ENCODE measurements at places on chromosomes 2 and 18.

- no peak for DNase-seq
Observed at GRCh38 chr2:170711774-170712652, 3.1 kb upstream of the SP5 start.

DNA sequence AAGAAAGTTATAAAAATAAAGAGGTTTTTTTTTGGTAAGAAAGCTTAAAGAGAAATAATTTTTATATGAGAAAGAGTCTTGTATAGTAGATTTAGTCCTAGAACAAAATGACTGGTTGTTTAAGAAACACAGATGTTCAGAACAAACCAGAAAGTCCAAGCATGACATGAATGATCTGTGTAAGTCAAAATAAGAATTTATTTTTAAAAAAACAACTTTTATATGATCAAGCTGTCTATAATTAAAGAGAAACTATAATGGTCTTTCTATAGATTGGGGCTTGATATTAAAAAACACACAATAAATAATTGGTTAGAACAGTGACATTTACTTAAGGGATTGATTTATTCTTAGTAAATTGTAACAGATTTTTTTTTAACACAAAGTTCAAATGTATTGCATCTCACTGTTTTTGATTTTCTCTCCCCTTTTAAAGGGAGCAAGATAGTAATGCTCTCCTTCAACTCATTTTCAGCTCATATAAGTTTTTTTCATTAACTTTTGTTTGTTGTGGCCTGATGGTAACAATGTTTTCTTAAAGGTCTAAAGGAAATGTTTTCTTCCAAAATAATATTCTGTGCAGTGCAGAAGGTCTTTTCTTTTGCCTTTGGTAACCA, 1256.8 kb downstream of the LRP1B start:
- no peak for DNase-seq

- no peak for DNase-seq
Observed at GRCh38 chr2:101515477-101515876, 40.6 kb upstream of the RFX8 start.

- no peak for DNase-seq
Observed at GRCh38 chr18:63162271-63163014, 157.1 kb downstream of the BCL2 start.

GRCh38 chr2:43088143-43089073, 138.0 kb downstream of the ZFP36L2 start:
- no peak for DNase-seq

DNA sequence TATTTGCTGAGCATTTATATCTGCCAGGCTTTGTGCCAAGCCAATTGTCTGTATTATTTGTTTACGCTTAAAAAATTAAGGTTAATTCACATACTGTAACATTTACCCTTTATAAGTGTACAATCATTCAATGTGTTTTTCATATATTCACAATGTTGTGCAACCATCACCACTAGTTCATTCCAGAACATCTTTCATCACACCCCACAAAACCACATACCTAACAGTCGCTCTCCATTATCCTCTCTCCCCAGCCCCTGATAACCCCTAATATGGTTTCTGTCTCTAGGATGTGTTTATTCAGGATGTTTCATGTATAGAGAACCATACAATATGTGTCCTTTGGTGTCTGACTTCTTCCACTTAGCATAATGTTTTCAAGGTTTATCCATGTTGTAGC, 234.1 kb downstream of the INSIG2 start:
- DNase-seq: no peak

DNA sequence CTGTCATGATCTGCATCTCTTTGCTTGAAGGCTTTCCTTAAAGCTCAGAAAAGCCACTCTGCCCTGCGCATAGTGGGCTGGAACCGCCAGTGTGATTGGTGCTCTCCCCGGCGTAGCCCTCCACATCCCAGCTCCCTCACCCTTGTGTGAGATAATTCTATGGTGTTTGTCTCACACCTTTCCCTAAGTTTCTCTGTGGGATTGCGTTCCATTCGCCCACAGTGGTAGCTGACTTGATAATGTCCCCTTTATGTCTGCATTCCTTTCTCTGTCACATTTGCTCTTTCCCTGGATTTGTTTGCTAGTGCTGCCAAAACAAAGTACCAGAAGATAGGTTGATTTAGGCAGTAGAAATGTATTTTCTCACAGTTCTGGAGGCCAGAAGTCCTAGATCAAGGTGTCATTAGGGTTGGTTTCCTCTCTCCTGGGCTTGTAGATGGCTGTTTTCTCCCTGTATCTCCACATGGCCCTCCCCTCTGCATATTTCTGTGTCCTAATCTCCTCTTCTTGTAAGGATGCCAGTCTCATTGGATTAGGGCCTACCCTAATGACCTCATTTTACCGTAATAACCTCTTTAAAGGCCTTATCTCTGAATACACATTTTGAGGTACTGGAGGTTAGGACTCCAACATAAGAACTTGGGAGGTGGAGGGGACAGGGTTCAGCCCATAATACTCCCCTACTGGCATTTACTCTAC, 7.4 kb upstream of the TMEM87B start:
- DNase-seq: no peak

- DNase-seq: no peak
Observed at GRCh38 chr2:28648147-28648546, 103.5 kb upstream of the PPP1CB start.

GRCh38 chr2:231343006-231343710, 52.4 kb upstream of the B3GNT7 start:
- DNase-seq: no peak

DNA sequence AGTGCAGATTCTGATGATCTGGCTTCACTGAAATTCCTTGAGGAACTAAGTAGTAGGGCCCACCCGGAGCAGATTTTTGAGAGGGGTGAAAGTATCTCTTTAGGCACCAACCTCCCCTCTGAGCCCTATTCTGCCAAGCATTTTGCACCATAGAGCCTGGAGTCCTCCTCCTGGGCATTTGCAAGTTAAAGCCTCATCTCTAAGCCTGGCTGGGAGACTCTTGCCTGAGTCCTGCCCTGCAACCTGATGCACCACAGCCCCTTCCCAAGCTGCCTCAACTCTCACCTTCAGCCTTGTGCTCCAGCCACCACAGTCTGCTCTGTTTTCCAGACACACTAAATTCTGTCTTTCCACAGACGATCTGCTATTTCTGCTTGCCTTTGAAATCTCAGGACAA, 79.6 kb upstream of the PKDCC start:
- DNase-seq: no peak

DNA sequence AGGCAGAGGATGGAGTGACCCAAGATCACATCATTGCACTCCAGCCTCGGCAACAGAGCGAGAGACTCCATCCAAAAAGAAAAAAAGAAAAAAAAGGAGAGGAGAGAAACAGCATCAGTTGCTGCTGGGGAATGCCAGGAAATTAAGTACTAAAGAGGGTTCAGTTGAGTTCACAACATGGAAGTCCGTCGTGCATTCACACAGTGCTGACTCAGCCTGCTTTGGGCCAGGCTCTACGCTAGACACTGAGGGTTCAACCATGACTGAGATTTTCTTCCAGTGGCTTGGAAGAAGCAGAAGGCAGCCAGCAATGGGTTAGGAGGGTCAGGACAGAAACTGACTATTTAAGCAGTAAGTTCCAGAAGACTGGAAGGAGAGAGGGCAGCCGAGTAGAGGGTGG, 108.8 kb downstream of the FMNL2 start:
- DNase-seq: no peak

DNA sequence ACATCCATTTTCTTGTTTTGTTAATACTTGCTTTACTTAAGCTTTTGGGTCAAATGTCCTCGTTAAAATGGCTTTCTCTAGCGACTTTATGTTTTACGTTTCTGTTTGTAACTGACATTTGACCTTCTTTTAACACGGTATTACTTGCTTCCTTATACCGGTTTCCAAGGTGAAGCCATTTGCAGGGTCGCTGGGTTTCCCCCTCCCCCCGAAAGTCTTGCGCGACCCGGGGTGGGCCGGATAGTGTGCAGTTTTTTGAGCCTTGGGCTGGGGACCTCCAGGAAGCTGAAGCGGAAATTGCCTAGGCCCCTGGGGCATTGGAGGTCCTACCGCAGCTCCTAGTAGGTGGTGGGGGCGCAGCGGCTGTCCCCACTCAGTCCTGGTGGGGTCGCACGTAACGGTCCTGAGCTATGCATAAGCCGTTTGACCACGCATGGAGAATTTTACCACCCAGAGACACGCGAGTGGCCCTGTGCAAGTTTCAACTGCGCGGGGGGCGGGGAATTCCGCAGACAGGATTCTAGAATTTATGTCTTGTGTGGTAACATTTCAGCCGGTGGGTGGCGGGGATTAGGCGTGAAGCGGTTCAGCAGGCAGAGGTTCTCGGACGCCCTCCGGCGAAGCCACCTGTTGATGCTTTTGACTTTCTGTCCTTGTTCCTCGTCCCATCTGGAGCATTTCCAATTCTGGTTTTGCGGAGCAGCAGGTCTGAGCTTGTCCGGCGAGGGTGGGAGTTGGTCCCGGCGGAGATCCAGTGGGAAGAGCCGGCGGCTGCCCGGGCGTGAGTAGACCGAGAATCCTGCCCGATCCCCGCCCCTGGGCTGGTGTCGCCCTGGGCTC, 2.4 kb downstream of the CFLAR start:
- DNase-seq: peak; percentile 44

GRCh38 chr18:59932401-59932800, 32.6 kb downstream of the PMAIP1 start:
- no peak for DNase-seq

DNA sequence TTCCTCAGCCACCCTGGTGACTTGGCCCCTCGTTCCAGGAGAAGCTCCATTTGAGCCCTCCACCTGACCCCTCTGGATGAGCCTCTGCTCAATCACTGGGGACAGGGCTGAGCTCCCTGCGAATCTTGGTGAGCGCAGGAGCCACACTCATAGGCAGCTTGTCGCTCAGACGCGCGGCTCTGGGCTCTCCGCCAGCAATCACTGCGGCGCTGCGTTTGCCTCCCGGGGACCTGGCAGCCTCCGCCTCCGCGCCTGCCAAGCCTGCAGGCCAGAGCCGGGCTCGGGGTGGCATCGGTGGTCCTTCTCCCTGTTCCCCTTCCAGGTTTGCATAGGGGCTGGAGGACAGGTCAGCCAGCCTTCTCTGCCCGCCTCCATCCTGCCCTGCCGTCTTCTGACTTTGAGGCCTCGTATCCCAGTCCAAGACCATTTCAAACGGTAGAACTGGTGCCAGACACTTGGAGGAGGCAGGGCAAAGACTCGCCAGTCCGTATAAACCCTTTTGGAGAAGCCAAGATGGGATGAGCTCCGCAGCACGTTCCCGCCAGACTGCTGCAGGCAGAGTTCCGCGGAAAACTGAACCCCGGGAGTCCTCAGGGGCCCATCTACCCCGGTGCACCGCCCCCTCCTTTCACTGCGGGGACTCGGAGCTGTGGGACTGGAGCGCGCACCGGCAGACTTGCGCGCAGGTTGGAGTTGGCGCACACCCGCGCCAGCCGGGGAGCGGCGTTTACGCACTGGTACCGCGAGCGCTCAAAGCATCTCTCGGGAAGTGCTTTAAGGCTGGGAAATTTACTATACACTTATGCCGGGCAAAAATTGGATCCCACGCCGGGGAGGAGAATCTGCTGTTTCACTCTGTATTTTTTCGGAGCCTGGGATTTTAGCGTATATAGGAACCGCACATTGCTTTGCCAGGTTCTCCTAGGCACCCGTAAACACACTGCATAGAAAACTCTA, 1.1 kb upstream of the TACR1 start:
- peak; percentile 61 for DNase-seq

DNA sequence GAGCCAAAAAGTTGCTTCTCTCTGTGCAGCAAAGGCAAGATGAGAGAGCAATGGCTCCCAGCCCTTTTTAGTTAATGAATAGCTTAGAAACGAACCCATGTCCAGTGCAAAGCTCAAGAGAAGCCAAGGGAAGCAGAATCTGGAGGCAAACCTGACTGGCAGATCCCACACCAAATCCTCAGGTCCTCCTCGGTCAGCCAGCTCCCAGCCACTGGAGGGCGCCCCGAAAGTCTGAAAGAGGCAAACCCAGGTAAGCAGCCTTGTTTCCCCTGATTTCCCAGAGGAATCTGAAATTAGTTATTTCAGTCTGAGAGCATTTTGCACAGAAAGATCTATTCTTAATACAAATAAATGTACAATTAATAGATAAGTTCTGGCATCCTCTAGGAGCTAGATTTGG, 71.3 kb upstream of the PID1 start:
- no peak for DNase-seq

DNA sequence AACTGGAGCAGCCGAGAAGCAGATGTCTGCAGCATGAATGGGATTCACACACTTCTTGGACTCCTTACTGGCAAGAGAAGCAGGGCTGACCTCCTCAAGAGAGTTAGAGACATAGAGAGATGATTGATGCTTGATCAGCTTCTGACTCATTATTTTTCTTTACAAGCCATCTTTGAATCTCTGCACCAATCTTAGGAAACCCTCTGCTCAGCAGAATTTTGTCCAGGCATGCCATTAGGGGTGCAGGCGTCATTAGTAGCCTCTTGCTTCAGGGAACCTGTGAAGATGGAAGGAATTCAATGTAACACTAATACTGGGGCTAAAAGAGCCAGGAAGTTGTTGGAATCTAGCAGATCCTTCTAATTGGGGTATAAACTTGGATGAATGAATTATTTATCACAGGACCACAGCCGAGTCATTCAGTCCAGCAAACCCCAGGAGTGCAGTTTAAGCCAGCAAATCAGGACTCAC, 151.8 kb downstream of the MGAT5 start:
- DNase-seq: no peak

DNA sequence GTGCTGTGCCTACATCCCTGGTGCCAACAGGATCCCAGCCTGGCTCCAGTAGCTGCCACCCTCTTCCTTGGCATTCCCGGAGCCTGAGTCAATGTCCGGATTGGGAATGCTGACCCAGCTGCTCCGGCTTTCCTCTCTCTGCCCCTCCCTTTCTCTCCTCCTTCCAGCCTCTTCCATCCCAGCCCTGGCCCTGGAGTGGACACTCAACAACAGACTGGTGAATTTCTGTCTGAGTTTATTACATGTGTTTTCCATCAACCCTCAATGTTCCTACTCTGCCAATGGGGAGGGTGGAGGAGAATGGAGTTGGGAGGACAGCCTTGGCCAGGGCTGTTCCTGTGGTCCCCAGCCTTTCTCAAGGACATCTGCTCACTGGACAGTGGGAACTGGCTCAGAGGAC, 917 bp upstream of the PRKAG3 start:
- DNase-seq: no peak

DNA sequence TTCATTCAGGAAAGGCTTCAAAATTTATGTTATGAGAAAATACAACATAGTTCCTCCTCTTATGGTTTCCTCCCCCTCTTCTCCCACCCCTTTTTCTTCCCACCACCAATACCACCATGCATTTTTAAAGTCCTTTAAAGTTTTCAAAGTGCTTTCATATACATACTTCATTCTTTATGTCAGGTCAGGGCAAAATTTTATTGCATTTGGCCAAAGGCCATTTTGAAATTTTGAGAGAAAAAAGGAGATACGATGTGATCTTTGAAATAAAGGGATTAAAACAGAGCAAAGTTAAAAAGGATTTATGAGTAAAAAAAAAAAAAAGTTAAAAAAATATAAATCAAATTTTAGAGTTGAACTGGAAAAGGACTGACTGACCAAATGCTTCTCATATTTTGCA, 792.5 kb upstream of the FANCL start:
- no peak for DNase-seq

- no peak for DNase-seq
Observed at GRCh38 chr2:170214309-170214948, 36.5 kb downstream of the MYO3B start.

- DNase-seq: no peak
Observed at GRCh38 chr2:181289698-181290097, 167.5 kb upstream of the ITGA4 start.
